Naive thymus-derived CD4-positive, alpha-beta T cell (primary cell): ENCODE measurements at places on chromosomes 7 and 10. TPM values are rescaled to one million over a fixed set of nuclear protein-coding genes. Genes with fewer than 3 reads are reported as not detected.

Gene EPDR1
- total RNA-seq: 1.4 TPM

GRCh38 chr10:127283576-127283975 is 87.2 kb upstream of the INSYN2A start:
- DNase-seq: no peak

DNA sequence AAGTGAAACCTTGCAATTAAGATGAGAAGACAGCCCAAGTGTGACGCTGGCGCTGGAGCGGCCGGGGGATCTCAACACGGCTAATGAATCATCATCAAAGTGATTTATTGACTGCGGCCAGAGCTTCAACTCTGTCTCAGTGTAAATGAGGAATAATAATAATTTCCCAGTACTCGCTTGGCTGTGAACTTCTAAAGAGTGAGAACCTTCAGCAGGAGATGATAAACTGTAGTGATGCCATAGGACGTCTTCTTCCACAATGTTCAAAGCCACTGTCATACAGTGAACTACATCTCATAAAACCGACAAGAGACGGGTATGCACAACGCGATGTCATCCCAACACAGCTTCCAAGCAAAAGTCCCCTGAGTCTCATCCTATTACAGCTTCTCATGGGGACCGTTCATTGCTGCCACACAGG is 123.6 kb upstream of the NOBOX start:
- no peak for DNase-seq

- no peak for DNase-seq
Measured at GRCh38 chr7:141698247-141699015, 3.5 kb downstream of the DENND11 start.

GRCh38 chr7:44460325-44460724 is 30.1 kb downstream of the NUDCD3 start:
- DNase-seq: peak; percentile 79

DNA sequence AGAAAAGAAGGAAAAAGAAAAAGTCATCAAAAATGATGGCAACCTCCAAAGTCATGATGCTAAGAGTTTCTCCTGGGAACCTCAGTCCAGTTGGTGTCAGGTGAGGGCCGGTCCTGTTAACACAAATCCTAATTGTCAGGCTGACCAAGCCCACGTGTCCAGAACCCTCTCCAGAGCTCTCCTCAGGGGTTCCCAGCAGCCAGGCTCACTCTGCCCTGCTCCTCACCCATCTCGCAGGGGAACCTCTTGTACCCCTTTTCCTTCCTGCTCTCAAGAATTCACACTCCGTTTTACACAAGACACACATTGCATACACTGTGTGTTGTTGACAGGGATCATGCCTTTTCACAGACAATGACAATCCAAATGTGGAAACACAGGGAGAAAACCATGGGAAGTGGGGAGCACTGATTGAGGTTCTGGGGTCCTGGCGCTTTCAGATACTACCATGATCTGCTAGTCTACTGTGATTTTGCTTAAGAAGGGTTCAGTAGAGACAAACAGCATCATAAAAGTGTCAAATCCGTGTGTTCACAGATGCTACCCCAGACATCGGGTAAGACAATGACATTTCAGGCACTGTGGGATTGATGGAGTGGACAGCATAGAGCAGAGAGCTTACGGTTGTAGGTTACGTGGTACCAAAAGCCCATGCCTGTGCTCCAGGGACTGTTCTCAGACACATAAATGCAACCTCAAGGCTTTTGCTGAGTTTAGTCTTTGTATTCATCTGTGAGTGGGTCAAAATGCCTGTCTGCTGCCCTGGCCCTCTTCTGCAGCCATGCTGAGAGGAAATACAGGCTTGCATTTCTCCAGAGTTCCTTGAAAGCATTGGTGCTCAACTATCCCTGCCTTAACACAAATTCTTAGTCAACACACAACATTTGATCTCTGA is 16.0 kb downstream of the IL2RA start:
- peak; percentile 23 for DNase-seq

Gene ADAMTS14
- not detected for total RNA-seq

Gene ASB4
- not detected for total RNA-seq

DNA sequence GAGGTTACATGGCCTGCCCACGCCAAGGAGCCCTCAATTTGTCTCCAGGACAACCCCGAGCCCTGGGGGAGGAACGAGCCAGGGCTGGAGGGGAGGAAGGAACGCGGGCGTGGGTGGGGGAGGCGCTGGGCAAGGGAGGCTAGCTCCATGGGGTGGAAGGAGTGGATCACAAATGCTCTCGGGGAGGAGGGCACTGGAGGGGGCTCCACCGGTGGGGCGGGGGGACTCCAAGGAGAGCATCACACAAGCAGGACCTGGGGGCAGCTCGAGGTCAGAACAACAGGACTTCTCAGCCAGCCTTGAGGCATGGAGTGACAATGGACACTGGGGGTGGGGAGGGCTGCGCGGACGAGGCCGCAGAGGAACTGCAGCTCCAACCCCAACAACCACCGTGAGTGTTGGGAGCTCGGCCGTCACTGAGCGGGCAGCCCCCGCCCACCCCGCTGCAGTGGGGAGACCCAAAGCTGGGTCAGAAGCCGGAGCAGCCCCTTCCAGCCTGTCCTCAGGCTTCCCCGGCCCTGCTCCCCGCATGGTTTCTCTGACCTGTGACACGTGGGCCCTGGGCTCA is 41.1 kb downstream of the STK32C start:
- no peak for DNase-seq

Gene ANKRD61
- total RNA-seq: not detected

DNA sequence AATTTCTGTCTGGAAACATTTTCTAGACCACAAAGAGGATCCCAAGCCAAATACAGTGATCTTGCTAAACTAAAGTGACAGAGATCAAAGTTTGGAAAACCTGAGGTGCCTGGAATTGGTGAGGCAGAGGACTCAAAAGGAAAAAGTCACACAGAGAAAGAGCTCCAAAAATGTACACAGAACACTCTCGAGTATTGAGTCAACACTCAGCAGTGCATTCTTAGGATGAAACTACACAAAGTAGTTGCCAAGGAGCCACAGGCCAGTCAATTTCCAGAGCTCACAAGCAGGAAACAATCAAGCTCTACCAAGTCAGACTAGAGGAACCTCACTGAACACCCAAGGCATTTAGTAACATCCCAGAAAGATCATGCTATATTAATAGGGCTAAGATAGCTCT is 61.3 kb downstream of the MICU1 start:
- DNase-seq: no peak

- no peak for DNase-seq
Measured at GRCh38 chr7:121430558-121430957, 34.5 kb upstream of the FAM3C start.

Gene ZNF804B
- not detected for total RNA-seq

GRCh38 chr7:31073326-31074119 is 21.4 kb downstream of the ADCYAP1R1 start:
- DNase-seq: no peak

Gene TSPAN12
- total RNA-seq: not detected in 2 replicates

GRCh38 chr10:69449841-69450240 is 1.4 kb upstream of the TSPAN15 start:
- no peak for DNase-seq

Gene SPAM1
- total RNA-seq: not detected

GRCh38 chr10:58757352-58758065 is 244.8 kb downstream of the BICC1 start:
- DNase-seq: no peak

Gene SND1
- total RNA-seq: 166 TPM

- DNase-seq: no peak
Measured at GRCh38 chr10:85917601-85918000, 449.0 kb downstream of the GRID1 start.

DNA sequence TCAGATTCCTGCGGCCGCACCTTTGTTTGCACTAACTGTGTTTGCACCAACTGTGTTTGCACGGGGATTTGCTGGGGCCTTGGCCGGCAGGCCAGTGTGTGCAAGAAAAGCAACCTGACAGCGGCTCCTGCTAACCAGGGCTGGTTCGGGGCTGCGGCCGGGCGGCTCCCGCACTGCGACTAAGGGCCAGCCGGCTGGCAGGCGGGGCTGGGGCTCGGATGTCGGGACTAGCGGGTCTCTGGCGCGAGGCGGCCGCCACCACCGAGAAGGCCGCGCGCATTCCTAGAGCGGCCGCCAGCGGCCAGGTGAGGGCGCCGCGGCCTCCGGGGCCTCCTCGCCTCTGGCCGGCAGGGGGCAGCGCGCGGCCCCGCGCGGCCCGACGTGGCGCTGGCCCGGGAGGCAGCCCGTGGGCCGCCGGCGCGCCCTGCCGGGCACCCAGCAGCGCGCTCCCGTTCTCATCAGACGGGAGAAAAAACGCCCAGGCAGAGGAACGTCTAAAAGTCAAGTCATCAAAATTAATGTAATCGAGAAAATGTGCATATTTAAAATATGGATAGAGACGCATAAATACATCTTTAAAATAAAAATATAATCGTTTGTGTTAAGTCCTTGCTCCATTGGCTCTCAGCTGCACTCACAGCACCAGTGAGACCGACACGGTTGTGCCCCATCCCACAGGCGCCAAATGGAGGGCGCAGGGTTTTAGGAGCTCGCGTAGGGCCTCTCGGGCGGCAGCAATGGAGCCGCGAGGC is 38.5 kb downstream of the ZNF777 start:
- DNase-seq: peak; percentile 81

Gene ZC3HAV1L
- 1.8 TPM for total RNA-seq

Gene WAC
- 143 and 148 TPM in 2 replicates for total RNA-seq

DNA sequence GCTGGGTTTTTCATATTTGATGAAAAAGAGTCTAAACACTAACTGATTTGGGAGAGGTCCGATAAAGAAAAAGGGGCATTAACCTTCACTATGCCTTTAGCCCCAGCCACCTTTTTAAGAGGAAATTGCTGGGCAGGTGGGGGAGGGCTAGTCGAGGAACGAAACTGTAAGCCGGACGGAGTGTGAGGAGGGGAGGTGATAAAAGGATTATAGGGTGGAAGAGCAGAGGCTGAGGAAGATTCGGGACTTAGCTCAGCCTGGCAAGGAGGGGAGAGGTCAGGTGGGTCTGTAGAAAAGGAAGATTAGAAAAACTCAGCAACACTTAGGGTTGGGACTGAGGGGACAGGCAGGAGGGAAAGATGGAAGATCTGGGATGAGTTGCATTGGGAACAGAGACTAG is 77.0 kb downstream of the TSPAN12 start:
- DNase-seq: no peak

DNA sequence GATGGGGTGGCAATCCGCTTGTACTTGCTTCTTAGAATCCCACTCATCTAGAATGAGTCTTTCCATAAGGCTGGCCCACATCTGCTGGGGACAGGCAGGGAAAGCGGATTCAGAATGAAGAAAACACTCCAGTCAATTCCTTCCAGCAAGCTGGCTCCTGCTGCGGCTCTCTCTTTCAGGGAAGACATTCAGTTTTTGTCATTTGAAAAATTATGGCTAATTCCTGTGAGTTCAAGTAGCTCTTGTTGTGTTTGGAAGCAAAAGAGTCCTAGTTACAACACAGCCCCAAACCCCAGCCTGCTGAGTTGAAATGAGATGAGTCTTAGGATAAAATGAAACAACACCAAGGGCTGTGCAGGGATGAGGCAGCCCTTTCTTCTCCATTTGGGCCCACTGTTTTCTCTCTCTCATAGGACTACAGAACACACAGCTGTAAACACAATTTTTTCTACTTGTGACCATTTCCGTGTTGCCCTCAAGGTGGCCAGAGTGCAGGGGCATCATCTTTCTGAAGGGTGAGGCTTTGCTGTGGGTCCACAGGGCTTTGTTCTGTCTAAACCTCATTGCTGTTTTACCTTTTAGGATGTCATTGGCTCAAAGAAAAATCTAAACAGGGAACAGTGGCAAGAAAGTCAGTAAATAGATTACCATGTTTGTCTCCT is 90.8 kb upstream of the EEPD1 start:
- no peak for DNase-seq

Gene EBF3
- not detected for total RNA-seq

Gene LRIT1
- not detected in 2 replicates for total RNA-seq

Gene WDR11
- 20.5 TPM for total RNA-seq

Gene AP1S1
- total RNA-seq: 6.2 TPM

Gene SUN3
- total RNA-seq: not detected

GRCh38 chr10:123289432-123289831 is 135.2 kb downstream of the BUB3 start:
- no peak for DNase-seq

- no peak for DNase-seq
Measured at GRCh38 chr10:44968500-44969400, 9.1 kb downstream of the RASSF4 start.

- no peak for DNase-seq
Measured at GRCh38 chr7:15515252-15515651, 46.6 kb downstream of the AGMO start.

- no peak for DNase-seq
Measured at GRCh38 chr7:7802531-7802930, 84.1 kb upstream of the RPA3 start.

GRCh38 chr10:106217627-106218026 is 946.9 kb downstream of the SORCS1 start:
- DNase-seq: no peak

Gene PRPS1L1
- total RNA-seq: not detected in 2 replicates

DNA sequence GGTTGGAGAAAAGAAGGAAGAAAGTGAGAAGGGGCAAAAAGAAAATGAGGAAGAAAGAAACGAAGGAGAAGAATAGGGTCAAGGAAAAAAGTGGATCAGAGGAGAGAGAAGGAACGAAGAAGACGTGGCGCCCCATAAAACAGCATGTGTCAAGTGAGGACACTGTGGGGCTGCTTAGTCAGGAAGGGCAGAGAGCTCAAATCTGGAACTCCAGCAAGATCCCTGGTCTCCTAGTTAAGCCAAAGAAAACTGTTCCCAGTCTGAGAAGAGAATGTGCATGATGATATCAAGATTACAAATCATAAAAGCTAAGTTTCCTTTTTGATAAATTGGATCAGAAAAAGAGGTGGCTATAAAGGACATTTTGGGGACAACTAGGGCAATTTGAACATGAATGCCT is 33.0 kb downstream of the CREB3L2 start:
- DNase-seq: no peak

DNA sequence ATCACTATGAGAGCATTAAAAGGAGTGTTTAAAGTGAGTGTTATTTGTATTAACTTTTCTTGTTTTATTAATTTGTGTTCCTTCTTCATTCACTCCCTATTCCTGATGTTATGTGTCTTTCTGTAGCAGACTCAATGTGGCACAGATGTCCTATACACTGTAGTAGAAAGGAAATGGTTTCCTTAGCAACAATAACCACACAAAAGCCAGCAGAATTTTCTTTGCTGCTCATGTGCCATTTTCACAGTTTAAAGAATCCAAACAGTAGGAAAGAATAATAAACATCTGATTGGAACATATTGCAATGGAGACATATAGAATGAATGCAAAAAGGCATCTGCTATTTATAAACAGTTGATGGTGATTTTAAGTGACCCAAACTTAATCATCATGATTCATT is 763.6 kb downstream of the PHTF2 start:
- DNase-seq: no peak

Gene UNCX
- not detected for total RNA-seq

GRCh38 chr7:10767771-10768170 is 205.9 kb upstream of the PHF14 start:
- no peak for DNase-seq

Gene CPXM2
- not detected for total RNA-seq

GRCh38 chr7:127968547-127968946 is 62.7 kb downstream of the LRRC4 start:
- DNase-seq: no peak

GRCh38 chr7:36736899-36737211 is 12.6 kb upstream of the AOAH start:
- no peak for DNase-seq

Gene CCDC201
- total RNA-seq: not detected

GRCh38 chr7:45687185-45687560 is 113.0 kb downstream of the ADCY1 start:
- no peak for DNase-seq
